GM12864 (cell line): ENCODE measurements at places on chromosomes 16 and 17.

GRCh38 chr17:74442670-74443515 is 11.0 kb downstream of the GPRC5C start:
- DNase-seq, result no peak

DNA sequence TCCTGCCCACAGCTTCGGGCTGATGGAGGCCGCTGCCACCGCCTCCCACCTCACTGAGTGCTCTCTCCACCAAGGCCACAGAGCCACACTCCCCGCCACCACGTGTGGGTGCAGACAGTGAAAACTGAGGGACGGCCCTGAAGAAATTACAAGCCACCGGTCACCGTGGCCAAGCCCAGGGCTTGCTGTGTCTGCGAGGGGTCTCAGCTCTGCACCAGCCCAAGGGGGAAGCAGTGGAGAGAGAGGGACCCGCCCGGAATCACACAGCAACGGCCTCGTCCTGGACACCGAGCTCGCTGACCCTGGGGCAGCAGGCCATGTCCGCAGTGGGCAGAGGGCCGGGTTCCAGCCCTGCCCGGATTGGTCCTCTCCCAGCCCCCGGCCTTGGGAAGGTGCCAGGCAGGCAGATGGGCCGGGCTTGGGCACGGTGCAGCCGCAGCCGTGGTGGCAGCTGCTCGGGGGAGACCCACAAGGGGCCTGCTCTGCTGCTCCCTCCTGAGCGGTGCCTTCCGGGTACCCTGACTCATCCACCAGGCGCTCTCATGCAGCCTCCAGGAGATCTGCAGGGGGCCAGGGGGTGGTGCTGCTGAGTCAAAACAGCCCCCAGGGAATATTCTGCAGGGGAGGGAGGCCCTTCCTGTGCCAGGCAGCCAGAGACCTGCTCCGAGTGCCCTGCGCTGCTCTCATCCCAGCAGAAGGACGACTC is 52.0 kb downstream of the CBFA2T3 start:
- no peak for DNase-seq

DNA sequence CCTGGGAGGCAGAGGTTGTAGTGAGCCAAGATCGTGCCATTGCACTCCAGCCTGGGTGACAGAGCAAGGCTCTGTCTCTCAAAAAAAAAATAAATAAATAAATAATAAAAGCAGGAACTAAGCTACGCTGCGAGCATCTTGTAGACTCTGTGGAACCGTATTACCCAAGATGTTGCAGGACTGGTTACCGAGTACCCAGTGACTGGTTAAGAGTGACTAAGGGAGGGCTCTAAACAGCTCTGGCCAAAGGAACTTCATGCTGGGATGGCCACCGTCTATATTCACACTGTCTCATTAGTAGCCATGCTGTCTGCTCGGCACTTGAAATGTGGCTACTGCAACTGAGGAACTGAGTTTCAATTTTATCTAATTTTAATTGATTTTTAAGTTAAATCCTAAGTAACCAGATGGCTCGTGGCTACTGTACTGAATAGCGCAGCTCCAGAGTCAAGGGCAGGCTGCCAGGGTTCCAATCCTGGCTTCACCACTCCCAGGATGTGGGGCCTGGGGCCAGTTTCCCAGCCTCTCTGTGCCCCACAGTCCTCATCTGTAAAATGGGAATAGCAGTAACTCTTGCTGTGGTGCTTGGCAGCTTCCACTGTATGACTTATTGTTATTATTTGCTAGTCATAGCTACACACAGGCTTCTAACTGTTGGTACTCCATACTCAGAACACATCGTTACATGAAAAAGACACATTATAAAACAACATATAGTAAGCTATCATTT is 3.0 kb downstream of the NTAN1 start:
- no peak for DNase-seq

GRCh38 chr16:88298833-88299745 is 83.7 kb upstream of the ZNF469 start:
- DNase-seq, result no peak

DNA sequence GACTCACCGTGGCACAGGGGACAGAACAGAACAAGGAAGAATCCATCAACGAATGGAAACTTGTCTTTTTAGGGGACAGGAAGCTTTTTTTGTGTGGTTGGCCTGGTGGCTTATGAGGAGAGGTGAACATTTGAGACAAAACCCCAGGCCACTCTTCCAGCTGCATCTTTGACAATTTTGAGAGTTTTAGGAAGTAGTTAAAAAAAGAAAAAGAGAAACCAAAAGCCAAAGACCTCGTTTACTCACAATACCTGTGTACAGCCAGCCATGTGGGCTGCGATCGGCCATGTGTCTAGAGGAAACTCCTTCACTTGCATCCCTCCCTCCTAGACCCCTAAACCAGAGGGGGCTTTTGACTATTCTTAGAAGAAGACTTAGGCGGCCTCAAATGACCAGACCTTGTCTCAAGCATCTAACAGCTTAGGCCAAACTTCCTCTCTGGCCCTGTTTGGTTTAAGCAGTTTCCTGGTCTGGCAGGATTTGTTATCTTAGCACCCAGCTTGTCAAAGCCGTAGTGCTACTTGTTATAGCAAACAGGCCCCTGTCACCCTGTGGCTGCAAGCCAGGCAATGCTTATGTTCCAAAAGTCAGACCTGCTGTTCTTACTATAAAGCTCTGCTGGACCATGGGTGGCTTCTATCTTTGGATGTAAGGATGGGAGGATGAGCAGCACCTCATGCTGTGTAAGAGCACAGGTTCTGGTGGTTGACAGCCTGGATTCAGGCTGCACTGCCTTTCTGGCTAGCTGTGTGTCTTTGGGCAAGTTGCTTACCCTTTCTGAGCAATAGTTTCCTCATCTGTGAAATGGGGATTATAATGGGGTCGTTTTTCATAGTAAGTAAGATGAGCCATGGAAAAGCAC is 17.7 kb downstream of the KSR1 start:
- DNase-seq, result peak; percentile 75

DNA sequence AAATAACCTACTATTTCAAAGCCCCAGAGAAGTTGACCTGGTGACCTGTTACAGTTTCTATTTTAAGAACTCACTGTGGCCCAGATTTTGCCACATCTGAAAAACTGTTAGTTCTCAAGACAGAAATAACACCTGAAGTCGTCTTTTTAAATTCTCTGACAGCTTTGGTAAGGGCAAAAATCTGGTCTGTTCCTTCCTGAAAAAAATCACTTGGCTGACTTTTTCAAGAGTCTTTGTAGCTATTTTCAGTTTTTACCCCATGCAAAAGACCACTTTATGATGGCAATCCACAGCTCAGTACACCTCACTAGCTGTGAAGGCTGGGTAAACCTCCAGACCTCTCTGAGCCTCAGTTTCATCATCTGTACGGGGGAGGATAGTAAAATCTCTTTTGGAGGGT is 60.7 kb upstream of the SREBF1 start:
- peak; percentile 71 for DNase-seq
